ENCODE measurements at places on chromosomes 4 and X.

DNA sequence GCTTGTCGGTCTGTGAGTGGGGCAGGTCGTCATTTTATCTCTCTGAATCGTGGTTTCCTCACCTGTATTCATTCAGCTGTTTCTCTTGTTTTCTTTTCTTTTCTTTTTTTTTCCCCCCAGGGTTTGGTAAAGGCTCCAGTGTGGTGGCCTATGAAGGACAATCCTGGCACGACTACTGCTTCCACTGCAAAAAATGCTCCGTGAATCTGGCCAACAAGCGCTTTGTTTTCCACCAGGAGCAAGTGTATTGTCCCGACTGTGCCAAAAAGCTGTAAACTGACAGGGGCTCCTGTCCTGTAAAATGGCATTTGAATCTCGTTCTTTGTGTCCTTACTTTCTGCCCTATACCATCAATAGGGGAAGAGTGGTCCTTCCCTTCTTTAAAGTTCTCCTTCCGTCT lies 41.4 kb downstream of the MAP7D3 start:
- DNase-seq, result no peak

DNA sequence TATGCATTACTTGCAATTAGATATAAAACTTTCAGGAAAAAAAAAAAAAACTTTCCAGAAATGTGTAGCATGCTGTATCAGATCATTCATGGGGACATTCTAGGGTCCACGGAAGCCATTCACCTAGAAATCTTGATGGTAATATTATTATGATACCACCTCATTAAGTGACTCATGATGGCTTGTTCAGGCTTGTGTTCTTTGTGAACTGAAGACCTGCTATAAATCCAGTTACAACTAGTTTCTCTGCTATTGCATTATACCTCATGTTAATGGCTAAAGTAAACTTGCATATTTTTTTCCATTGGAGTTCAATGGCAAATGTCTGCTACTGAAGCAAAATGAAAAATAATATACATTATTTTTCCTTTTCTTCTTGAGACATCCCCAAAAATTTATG lies 35.3 kb upstream of the PTPN13 start:
- no peak for DNase-seq

DNA sequence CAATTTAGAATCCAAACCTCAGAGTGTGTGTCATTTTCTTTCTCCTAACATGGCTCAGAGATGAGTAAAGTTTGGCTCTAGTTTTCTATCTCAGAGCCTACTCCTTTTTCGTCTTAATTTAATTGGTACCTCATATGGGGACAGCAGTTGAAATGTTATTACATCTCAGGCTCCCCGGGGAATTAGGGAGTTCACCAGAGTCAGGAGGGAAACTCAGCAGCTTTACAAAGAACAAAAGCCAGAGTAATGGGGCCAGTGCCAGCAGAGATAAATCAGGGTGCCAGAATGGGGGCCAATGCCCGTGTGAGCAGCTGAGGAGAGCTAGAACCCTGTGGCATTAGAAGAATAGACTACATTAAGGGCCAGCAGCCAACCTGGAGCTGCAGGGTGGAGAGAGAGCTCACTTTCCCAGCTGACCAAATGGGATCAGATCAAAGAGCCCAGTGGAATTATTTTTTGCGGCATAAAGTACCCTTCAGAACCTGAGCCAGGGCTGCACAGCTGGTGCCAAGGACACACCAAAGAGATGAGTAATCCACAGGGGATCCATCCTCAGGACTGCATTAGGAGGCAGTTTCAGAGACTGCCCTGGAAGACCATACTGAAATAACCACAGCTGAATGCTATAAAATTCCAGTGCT lies 207.1 kb upstream of the DKK2 start:
- no peak for DNase-seq

GRCh38 chrX:9927698-9928482 lies 39.3 kb upstream of the CLDN34 start:
- no peak for DNase-seq

- DNase-seq, result peak; percentile 19
Observed at GRCh38 chrX:43949669-43950068, 23.5 kb downstream of the NDP start.

DNA sequence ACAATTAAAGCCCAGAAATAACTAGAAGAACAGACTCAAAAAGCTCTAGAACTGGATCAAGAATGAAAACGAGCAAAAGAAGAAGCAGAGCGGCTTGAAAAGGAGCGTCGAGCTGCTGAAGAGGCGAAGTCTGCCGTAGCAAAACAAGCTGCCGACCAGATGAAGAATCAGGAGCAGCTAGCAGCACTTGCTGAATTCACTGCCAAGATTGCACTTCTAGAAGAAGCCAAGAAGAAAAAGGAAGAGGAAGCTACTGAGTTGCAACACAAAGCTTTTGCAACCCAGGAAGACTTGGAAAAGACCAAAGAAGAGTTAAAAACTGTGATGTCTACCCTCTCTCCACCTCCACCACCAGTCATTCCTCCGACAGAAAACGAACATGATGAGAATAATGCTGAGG lies 56.1 kb upstream of the PPP4R3C start:
- no peak for DNase-seq

GRCh38 chrX:105314458-105314857 lies 94.0 kb upstream of the TEX13A start:
- no peak for DNase-seq

DNA sequence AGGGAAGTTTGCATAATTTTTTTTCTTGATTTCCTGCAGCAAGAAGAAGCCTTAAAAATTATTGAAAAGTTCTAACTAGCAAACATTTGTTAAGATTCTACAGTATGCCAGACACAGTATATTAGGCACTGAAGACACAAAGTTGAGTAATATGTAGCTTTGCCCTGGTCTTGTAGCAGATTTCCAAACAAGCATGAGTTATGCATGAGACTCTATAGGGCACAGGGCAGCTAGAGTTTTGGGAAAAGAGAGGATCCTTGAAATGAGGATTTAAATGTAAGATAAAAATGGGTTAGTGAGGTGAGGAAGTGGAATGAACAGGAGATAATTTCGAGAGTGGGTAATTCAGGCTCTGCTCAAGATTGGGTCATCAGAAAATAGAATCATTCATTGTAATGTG lies 8.6 kb upstream of the GPRIN3 start:
- no peak for DNase-seq

DNA sequence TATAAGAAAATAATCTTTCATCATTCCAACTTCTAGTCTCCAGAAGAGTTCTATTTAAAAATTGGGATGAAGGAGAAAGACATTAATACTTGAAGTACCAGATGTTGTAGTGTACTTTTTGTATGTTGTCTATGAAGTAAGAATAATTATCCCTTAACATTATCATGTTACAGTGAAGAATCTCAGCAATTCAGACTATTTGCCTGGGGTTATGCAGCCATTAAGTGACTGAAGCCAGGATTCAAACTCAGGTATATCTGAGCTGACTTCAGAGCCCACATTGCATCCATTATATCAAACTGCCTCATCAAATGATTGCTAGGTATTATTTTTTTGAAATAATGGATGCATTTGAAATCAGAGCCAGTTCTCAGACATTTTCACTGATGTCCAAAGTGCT lies 76.1 kb upstream of the FHDC1 start:
- DNase-seq, result no peak

GRCh38 chr4:101288365-101289145 lies 58.8 kb downstream of the PPP3CA start:
- no peak for DNase-seq

DNA sequence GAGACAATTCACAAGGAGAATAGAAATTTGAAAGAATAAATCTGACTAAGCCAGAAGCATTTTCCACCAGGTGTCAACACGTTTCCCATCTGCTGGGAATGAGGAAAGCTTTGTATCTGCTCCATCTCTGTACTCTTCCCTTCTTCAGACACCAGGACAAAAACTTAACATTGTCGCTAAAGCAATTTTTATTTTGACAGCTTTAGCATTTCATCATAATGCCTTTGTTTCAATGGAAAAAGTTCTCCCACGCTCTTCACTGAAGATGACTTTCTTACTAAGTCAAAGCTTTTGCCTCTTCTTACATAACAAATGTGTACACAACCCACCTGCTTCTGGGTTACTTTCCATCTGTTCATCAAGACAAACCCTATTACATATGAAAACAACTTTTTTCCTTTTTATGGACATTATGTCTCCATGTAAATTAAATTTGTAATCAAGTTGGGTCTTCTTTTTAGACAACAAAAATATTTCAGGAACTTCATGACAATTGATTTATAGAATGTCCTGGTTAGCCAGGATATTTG lies 141.7 kb upstream of the GUCY1A1 start:
- no peak for DNase-seq

GRCh38 chr4:177290780-177291179 lies 18.9 kb upstream of the NEIL3 start:
- no peak for DNase-seq

DNA sequence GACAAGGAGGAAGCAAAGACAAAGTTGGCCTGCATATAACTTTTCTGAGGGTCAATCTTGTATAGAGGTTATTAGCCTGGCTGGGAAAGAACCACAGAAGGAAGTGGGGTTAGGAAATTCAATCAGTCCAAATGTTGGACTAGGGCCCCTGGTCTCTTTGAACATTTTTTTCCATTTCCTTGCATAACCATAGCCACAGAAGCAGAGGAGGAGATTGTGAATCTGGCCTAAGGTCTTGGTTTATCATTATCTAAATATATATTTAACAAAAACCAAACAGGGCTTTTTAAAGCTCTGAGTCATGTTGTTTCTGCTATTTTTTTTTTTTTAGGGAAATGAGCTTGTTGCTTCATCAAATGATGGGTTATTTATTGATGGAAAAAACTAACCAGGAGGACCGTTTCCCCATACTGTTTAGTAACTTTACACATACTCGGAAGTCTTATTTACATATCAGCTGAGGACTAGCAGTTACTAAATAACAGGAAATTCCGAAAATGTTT lies 97.7 kb upstream of the ACSL4 start:
- DNase-seq, result no peak

- no peak for DNase-seq
Observed at GRCh38 chr4:181224852-181225251, 1018.4 kb upstream of the TENM3 start.

DNA sequence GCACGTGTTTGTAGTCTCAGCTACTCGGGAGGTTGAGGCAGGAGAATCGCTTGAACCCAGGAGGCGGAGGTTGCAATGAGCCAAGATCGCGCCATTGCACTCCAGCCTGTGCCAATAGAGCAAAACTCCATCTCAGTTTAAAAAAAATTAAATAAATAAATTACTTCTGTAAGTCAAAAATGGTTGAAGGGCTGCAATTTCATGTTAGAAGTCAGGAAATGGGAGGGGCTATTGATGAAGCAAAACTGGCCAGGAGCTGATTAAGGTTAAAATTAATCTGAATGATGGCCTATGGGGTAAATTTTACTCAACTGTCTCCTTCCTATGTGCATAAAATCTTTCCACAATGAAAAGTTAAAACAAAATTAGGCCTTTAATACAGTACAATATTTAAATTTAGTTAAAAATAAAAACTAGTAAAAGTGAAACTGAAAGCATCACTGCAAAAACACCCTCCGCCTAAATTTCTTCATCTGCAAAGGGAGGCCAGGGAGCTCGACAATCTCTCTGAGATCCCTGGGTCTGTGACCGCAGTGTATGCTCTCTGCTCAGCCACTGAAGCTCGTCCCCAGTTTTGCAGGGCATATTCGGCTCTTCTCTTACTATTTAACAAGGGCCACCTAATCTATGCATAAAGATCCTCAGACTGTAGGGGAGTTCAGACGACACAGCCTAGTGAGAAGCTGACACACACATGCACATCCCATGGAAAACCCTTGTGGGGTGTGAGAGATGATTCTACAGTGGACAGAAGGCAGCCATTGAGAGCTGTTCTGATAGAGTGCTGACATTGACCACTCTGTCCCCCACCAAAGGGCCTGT lies 57.2 kb downstream of the IRF2 start:
- DNase-seq, result no peak

GRCh38 chrX:13688384-13688957 lies 457 bp upstream of the RAB9A start:
- DNase-seq, result no peak
